ENCODE measurements at places on chromosomes 7 and 10. TPM values are rescaled to one million over a fixed set of nuclear protein-coding genes. Genes with fewer than 3 reads are reported as not detected.

DNA sequence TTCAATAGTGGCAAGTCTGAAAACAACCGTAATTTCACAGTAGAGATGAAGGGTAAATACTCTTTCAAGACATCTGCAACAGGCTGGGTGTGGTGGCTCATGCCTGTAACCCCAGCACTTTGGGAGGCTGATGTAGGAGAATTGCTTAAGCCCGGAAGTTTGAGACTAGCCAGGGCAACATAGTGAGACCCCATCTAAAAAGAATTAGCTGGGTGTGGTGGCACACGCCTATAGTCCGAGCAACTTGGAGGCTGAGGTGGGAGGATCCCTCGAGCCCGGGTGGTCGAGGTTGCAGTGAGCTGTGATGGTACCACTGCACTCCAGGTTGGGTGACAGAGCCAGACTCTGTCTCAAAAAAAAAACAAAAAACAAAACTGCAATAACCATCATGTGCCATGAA lies 71.8 kb downstream of the PFKFB3 start:
- H3K27me3 ChIP-seq = no peaks in the 10 kb centered on the region
- H3K4me1 ChIP-seq = peaks cover 5% of the 10 kb centered on the region
- H3K27ac ChIP-seq = peak overlapping the region; percentile 66
- no peak overlapping the region for H3K4me3 ChIP-seq
- no peak for DNase-seq
- no peaks in the 10 kb centered on the region for H3K36me3 ChIP-seq

DNA sequence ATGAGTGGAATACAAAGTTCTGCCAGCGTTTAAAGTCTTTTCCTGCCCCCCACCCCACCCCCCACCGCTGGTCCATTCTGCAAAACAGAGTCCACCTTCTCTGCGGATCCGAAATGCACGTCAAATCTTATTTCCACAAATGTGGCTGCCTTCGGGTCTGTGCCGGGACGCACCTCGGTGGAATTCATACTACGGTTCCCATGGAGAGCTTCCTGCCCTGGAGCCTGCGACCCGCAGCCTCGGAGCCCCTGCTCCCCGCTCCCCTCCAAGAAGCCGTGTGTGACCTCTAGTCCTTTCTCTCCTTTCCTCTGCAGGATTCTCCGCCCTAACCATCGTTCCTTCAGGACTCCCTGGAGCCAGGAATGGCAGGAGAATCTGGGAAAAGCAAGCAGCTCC lies 12.5 kb upstream of the CALML5 start:
- H3K36me3 ChIP-seq = no peaks in the 10 kb centered on the region
- H3K27me3 ChIP-seq = no peaks in the 10 kb centered on the region
- DNase-seq = no peak
- H3K27ac ChIP-seq = no peak overlapping the region
- H3K4me3 ChIP-seq = no peak overlapping the region

GRCh38 chr7:101580596-101580995 lies 48.5 kb downstream of the MYL10 start:
- no peak overlapping the region for H3K4me3 ChIP-seq
- H3K27me3 ChIP-seq = no peaks in the 10 kb centered on the region
- H3K27ac ChIP-seq = no peak overlapping the region
- DNase-seq = no peak
- H3K4me1 ChIP-seq = peaks cover 19% of the 10 kb centered on the region

GRCh38 chr10:32217216-32217615 lies 129.7 kb downstream of the EPC1 start:
- no peaks in the 10 kb centered on the region for H3K27me3 ChIP-seq
- no peak for DNase-seq
- no peak overlapping the region for H3K4me3 ChIP-seq
- H3K36me3 ChIP-seq = no peaks in the 10 kb centered on the region
- H3K4me1 ChIP-seq = no peaks in the 10 kb centered on the region

- no peak for DNase-seq
- H3K27me3 ChIP-seq = no peaks in the 10 kb centered on the region
- H3K36me3 ChIP-seq = no peaks in the 10 kb centered on the region
- no peak overlapping the region for H3K27ac ChIP-seq
- no peaks in the 10 kb centered on the region for H3K4me1 ChIP-seq
These were observed 63.5 kb upstream of the SLC39A12 start for GRCh38 chr10:17888189-17888588.

DNA sequence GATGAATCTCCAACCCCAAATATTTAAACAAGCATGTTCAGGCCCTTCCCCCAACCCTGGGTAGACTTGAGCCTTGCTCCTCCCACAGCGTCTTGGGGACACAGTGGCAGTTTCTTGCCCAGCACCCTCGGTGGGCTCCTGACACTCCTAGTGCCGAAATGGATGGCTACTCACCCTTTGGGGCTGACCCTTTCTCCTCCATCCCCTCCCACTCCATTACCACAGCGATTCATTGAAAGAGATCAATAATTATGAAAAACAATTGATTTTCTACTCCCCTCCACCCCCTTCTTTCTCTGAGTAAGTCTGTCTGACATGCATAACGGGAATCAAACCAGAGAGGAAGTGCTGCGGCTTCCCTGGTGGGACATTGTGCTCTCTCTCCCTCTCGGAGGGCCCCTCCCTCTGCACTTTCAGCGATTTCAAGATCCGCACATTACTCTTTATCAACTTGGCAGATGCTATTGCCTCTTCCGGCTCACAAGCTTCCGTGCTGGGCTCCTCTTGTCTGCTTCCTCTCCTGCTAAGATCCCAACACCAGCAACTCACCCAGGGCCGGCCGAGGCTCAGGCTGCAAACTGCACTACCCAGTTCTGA lies 79.0 kb upstream of the PLXNA4 start:
- no peaks in the 10 kb centered on the region for H3K36me3 ChIP-seq
- DNase-seq = peak; percentile 50
- no peak overlapping the region for H3K27ac ChIP-seq
- peaks cover 7% of the 10 kb centered on the region for H3K4me1 ChIP-seq
- no peak overlapping the region for H3K4me3 ChIP-seq

DNA sequence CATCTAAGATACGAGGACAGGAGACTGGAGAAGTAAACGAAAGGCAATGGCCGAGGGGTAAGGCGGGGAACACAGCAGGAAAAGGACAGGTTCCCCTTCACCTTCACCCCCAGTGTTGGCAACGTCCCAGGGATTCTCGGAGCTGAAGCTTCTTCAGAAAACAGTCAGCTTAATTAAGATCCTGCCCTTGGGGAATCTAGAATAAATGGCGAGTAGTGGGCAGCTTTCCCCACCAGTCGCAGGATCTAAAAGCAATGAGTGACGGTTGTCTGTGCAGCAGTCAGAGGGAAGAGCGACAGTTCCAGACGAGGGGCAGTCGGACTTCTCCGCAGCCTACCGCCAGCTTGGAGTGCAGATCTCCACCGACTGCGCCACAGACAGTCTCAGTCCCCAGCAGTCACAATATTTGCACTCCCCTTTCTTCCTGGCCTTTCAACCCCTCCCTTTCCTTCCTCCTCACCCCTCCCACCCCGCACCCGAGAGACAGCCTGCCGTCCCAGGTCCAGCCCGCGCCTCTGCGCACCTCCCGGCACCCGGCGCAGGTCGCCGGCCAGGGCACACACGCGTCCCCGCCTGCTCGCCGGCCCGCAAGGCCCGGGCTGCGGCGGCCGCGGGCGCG lies 10.9 kb upstream of the SP8 start:
- no peak for DNase-seq
- H3K36me3 ChIP-seq = no peaks in the 10 kb centered on the region
- peak overlapping the region; percentile 51 for H3K4me3 ChIP-seq
- peaks cover 93% of the 10 kb centered on the region for H3K27me3 ChIP-seq
- no peak overlapping the region for H3K27ac ChIP-seq

DNA sequence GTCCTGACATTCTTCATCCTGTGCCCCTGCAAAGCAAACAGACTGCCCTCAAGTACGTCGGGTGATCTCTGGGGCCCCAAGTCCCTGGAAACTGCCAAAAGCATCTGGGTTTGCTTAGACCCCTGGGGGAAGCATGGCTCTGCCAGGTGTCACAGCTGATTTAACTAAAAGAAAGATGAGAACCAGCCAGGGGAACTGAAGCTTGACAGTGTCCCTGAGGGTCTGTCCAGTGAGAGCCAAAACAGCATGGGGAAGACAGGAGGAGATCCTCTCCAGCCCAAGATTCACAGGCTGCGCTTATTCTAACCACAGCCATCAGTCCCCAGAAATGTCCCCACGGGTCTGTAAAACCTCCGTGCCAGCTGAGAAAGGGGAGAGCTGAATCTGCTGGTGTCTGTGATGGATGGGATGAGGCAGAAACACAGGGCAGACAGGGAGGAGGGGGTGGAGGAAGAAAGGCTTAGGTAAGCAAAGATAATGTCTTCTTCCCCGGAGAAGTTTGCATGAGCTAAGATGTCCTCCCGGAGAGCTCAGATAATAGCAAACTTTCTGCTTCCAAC lies 21.3 kb downstream of the CCDC3 start:
- DNase-seq = no peak
- H3K27me3 ChIP-seq = no peaks in the 10 kb centered on the region
- no peak overlapping the region for H3K27ac ChIP-seq
- H3K4me3 ChIP-seq = no peak overlapping the region
- H3K36me3 ChIP-seq = no peaks in the 10 kb centered on the region

DNA sequence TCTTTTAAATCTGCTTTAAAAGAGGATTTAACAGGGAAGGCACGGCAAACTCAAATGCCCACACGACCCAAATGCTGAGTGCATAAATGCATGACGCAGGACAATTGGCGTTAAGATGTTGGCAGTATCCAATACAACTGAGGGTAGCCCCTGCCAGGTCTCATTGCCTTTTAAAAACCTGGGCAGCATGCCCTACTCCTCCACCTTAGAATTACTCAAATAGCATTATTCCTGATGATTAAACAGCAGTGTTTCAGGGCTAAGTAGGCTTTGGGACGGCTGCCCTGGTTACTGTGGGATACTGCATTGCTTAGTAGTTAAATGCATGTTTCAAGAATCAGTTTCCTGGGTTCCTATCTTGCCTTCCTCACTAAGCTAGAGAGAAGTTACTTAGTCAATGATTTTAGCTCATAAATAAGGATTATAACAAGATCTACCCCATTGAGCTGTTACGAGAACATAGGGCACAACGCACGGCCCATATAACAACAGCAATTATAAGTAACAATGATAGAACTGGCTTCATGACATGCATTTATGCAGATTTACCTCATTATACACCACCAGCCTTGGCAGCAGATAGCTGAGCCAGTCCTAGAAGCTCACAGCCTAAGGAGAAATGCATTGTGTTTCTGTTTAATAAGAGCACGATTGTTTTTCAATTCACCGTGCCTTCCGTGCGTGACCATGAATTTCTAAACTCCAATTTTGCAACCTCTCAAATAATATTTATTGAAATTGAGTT lies 7.9 kb downstream of the TUBAL3 start:
- H3K27ac ChIP-seq = no peak overlapping the region
- no peaks in the 10 kb centered on the region for H3K36me3 ChIP-seq
- no peaks in the 10 kb centered on the region for H3K4me1 ChIP-seq
- DNase-seq = no peak
- H3K4me3 ChIP-seq = no peak overlapping the region

DNA sequence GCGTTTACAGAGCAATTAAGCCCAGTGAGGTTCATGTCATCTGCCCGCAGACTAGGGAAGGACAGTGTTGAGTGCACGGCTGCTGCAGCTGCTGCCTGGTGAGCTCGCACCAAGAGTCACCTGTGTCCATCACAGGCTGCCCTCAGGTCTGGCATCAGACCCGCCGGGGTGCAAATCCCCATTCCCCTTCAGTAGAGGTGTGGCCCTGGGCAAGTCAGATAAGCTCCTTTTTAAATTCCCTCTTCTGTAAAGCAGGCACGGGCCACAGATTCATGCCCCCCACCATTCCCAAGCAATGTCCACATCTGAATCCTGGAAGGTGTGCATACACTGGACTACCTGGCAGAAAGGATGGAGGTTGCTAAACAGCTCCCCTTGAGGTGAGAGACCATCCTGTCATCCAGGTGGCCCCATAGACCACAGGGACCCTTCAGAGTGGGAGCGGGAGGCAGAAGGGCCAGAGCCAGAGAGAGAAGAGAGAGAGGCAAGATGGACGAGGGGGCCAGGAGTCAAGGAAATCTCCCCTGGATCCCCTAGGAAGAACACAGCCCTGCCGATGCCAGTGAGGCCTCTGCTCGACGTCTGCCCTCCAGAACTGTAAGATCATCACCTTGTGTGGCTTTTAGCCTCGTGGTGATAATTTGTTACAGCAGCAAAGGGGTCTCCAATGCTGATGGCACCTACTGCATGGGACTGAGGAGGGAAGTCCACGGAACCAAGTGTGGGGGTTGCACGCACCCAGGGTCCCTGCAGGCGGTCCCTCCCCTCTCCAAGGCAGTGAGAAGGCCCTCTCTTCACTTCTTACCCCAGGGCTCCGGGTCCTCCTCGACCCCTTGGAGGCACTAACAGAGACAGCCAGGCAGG lies 168.8 kb downstream of the TCERG1L start:
- no peak overlapping the region for H3K27ac ChIP-seq
- no peak for DNase-seq
- no peaks in the 10 kb centered on the region for H3K4me1 ChIP-seq
- no peak overlapping the region for H3K4me3 ChIP-seq
- H3K27me3 ChIP-seq = no peaks in the 10 kb centered on the region
- no peaks in the 10 kb centered on the region for H3K36me3 ChIP-seq

GRCh38 chr7:131039355-131039762 lies 288.3 kb upstream of the MKLN1 start:
- peaks cover 27% of the 10 kb centered on the region for H3K4me1 ChIP-seq
- H3K27me3 ChIP-seq = no peaks in the 10 kb centered on the region
- H3K36me3 ChIP-seq = no peaks in the 10 kb centered on the region
- peak overlapping the region; percentile 82 for H3K27ac ChIP-seq

Gene ALKBH4
- 20.2 TPM for total RNA-seq

Gene PAPOLB
- 0.60 TPM for total RNA-seq

Gene ASCC1
- total RNA-seq = 25.2 TPM

Gene HYAL4
- not detected for total RNA-seq

Gene SAMD9
- total RNA-seq = 2.6 TPM

Gene AFAP1L2
- 12.9 TPM for total RNA-seq

Gene SFTPA1
- total RNA-seq = not detected
